Stimulated activated CD4-positive, alpha-beta T cell treated with anti-CD3 and anti-CD28 coated beads, Interleukin-15, amount 100 ng/mL, for 1 hour (primary cell): ENCODE measurements at places on chromosomes 5 and 9.

DNA sequence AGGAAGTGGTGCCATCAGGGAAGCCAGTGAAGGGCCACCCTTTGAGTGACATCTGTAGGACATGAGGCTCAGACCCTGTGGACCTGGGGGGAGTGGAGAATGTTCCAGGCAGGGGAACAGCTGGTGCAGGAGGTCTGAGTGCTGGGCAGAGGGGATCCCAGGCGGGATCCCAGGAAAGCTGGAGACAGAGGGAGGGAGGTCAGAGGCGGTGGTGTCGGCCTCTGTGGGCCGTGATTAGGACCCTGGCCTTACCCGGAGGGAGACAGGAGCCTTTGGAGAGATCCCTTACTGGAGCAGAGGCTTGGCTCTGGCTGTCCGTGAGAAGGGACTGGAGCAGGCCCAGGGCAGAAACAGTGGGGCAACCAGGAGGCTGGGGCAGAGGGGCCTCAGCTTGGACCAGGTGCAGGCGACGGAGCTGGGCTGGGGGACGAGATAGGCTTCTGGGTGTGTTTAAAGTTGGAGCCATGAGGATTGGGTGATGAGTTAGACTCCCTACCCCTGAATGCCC, 12.1 kb upstream of the GRHPR start:
- no peak for DNase-seq

DNA sequence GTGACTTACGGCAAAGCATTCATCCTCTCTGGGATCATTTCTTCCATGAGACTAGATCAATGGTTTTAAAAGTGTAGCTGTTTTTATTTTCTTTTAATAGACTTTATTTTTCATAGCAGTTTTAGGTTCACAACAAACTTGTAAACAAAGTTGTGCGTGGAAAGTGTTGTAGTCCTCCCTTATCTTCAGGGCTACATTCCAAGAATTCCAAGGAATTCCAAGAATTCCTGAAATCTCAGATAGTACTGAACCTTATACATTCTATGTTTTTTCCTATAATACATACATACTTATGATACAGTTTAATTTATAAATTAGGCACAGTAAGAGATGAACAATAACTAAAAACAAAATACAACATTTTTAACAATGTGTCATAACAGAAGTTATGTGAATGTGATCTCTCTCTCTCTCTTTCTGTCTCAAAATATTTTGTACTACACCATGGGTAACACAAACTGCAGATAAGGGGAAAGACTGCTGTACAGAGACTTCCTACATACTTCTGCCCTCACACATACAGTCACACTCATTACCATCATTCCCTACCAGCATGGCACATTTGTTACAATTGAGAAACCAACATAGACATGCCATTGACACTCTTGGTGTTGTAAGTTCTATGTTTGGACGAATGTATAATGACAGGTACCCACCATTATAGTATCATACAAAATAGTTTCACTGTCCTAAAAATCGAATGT, 1933.2 kb upstream of the WWC1 start:
- no peak for DNase-seq

DNA sequence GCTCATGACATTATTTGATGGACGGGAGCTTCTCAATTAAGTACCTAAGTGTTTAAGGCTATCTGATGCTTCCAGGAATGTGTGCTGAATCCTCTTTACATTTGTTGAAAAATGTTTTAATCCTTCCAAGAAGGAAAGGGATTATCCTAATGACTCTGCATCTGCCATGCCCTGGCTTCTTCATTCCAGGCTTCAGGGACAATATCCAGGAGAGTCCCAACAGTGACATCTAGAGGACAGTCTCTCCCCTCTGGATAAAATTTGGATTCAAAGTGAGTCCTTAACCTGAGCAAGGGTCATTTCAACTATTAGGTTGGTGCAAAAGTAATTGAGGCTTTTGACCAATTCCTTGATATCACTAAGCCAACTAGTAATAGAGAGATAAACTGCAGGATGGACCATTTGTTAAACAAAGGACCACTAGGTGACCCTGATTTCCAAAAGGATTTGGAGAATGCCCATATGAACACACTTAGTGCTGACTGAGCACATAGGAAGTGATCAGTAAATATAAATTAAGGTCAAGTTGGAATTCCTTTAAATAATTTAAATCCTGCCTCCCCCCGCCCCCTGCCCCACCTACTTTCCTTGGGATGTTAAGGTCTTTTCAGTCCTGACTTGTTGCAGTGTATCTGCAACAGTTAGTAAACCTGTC, 19.1 kb downstream of the TNFSF8 start:
- DNase-seq, result no peak

DNA sequence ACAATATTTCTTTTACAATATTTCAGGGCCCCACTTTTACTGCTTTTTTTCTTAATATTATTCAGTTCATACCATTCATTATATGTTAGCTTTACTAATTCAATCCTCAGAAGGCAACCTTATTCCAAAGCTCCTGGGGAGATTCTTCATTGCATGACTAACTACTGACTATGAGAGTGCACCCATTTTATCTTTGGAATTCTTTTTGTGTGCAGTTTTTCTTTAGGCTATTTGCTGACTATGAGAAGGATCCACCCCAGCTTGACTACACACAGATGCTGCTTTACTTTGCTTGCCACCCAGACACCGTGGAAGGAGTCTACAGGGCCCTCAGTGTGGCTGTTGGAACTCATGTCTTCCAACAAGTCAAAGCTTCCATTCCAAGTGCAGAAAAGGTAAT, 56.9 kb upstream of the IL7R start:
- DNase-seq, result no peak

- no peak for DNase-seq
Observed at GRCh38 chr9:129318121-129319075, 140.3 kb upstream of the IER5L start.

DNA sequence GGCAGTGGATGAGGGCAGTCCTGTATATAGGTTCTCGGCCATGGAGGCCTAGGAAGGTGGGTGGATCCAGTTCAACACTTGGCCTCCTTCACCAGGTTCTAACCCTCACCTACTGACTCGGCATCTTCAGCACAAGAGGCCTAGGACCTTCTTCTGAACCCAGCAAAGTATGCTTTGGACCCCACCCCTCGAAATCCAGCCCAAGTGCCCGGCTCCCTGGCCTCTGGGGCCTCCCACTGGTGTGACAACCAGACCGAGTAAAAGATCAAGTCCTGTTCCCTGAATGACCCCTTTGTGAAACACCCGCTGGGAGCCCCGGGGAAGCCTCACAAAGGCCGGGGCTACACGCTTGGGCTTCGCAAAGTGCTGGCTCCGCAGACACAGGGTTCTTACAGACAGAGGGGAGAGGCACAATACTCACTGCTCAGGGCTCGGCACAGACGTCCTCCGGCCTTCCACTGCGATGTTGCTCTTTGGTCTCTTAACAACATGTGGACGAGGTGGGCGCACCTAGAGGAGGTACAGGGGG, 47.0 kb downstream of the CRB2 start:
- no peak for DNase-seq

DNA sequence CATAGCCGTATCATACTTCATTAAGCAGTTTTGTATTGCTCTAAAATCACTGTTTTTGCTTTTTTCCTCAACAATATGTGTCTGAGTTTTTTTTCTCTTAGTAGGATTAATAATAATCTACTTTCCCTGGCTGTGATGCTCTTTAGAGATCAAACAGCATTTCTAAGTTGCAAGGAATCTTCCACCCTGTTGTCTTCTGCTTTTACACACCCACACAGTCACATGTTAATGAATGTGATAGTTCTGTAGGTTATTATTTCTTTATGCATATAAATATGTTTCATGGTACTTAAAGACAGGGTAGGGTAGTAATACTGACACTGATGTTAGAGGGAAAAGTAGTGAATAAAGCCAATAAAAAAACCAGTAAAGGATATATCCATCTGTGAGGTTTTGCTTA, 29.3 kb downstream of the SLC44A1 start:
- no peak for DNase-seq
